ENCODE measurements at places on chromosomes 4 and X. TPM values are rescaled to one million over a fixed set of nuclear protein-coding genes. Genes with fewer than 3 reads are reported as not detected.

DNA sequence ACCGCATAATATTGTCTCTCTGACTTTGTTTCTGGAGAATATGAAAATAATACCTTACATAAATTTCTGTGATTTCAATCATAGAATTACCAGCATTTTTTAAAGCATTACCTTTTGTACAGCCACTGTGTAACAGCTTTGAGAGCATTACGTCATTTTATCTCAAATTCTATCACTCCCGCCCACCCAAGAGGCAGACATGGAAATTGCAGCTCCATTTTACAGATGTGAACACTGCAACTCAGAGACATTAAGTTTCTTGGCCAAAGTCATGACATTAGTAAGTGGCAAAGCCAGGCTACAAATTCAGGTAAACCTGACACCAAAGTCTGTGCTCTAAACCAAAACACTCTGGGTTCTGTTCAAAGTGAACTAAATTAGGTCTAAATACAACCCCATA is 33.6 kb upstream of the KDR start:
- H3K27ac ChIP-seq: no peak overlapping the region
- no peak for DNase-seq
- no peak overlapping the region for H3K4me3 ChIP-seq
- H3K4me1 ChIP-seq: peaks cover 6% of the 10 kb centered on the region

The TMEM144 gene
- 16.3 TPM for total RNA-seq

The GPM6B gene
- 523 TPM for total RNA-seq

DNA sequence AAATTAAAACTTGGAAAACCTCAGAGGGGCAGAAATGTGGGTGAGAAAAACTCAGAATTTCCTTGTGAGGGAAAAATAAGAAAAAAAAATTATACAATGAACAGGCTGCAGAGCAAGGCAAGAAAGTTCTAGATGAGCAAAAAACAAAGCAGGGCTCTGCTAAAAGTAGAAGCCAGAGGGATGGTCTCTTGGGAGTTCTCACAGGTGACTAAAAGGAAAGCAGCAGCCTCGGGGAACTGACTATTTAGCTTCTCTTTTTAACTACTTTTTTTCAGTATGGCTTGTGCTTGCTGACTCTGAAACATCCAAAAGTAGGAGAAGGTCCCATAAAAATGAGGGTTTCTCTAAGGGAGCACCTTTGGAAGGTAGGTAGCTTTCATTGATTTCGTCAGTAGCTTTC is 36.4 kb downstream of the PCDH19 start:
- no peak for DNase-seq
- H3K27me3 ChIP-seq: no peaks in the 10 kb centered on the region
- no peak overlapping the region for H3K4me3 ChIP-seq
- H3K27ac ChIP-seq: no peak overlapping the region

DNA sequence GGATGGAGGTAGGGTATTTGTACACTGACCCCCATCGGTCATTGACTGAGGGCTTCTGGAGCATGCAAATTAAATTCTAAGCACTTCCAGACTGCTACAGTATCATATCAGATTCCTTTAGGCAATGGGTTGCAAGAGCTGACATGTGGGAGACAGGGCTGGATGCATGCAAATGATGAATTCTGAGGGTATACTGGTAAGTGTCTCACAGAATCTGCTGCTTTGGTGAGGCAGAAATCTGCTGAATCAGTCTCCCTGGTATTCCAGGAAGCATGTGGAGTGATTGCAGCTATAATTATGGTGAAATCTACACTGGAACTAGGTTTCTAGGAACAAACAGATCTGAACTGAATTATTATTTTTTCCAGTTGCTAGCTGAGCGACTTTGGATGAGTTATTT is 684.9 kb upstream of the MAGEB2 start:
- H3K36me3 ChIP-seq: no peaks in the 10 kb centered on the region
- H3K4me3 ChIP-seq: no peak overlapping the region
- no peaks in the 10 kb centered on the region for H3K4me1 ChIP-seq
- H3K27ac ChIP-seq: no peak overlapping the region
- H3K27me3 ChIP-seq: no peaks in the 10 kb centered on the region
- DNase-seq: no peak

- no peak for DNase-seq
- no peak overlapping the region for H3K4me3 ChIP-seq
- H3K36me3 ChIP-seq: no peaks in the 10 kb centered on the region
These were observed 255.3 kb upstream of the NRK start for GRCh38 chrX:105567082-105567481.

GRCh38 chr4:22324422-22324821 is 191.4 kb downstream of the ADGRA3 start:
- no peak overlapping the region for H3K27ac ChIP-seq
- no peaks in the 10 kb centered on the region for H3K27me3 ChIP-seq
- H3K4me3 ChIP-seq: no peak overlapping the region

DNA sequence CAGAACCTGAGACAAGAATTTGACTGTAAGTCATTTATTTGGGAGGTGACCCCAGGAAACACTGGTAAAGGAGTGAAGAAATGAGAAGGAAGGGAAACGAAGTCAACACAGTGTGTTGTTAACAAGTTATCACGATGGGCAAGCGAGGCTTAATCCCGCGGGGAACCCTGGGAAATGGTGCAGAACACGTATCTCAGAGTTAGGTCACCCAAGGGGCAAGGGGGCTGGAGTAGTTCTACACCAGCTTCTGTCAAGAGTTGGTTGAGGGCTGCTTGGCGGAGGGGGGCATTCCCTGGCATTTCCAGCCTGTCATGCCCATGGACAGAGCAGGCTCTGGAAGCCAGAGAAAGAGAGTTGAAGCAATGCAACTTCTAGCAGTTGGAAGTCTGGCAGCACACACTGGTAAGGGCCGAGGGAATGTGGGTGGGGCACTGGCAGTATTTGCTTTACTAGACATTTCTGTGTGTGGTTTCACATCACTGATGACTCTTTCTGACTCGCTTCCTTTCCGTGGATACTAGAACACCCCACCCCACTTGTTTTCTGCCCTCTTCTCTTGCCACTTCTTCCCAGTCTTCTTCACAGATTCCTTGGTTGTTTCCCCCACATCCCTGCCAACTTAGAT is 52.2 kb upstream of the ADGRG2 start:
- H3K27ac ChIP-seq: no peak overlapping the region
- no peaks in the 10 kb centered on the region for H3K27me3 ChIP-seq
- H3K4me3 ChIP-seq: no peak overlapping the region
- no peak for DNase-seq
- H3K4me1 ChIP-seq: no peaks in the 10 kb centered on the region

GRCh38 chr4:41418444-41418843 is 119.5 kb upstream of the LIMCH1 start:
- H3K27me3 ChIP-seq: no peaks in the 10 kb centered on the region
- no peaks in the 10 kb centered on the region for H3K36me3 ChIP-seq
- H3K4me1 ChIP-seq: peaks cover 6% of the 10 kb centered on the region
- DNase-seq: no peak
- no peak overlapping the region for H3K4me3 ChIP-seq

GRCh38 chr4:73648478-73648877 is 28.2 kb upstream of the RASSF6 start:
- DNase-seq: no peak
- no peaks in the 10 kb centered on the region for H3K27me3 ChIP-seq
- H3K27ac ChIP-seq: no peak overlapping the region
- H3K4me3 ChIP-seq: no peak overlapping the region

The METTL14 gene
- 40.8 TPM for total RNA-seq

DNA sequence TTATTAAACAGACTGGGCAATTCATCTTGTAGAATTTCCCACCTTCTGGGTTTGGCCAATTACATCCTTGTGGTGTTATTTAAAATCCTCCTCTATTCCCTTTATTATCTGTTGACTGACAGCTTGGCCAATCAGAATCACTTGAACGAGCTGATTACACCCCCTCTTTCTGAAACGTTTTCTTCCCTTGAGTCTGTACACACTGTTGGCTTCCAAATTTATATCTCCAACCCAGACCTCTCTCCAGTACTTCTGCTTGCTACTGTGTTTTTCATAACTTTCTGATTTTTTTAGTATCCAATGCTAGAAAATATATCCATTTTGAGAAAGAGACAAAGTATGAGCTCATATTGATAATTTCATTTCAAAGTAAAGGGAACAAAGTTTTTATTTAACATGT is 14.8 kb downstream of the CD38 start:
- no peaks in the 10 kb centered on the region for H3K27me3 ChIP-seq
- H3K4me3 ChIP-seq: no peak overlapping the region
- H3K4me1 ChIP-seq: no peaks in the 10 kb centered on the region
- DNase-seq: no peak
- H3K27ac ChIP-seq: no peak overlapping the region

GRCh38 chrX:152817078-152817764 is 13.3 kb downstream of the CETN2 start:
- no peaks in the 10 kb centered on the region for H3K27me3 ChIP-seq
- H3K27ac ChIP-seq: no peak overlapping the region
- no peaks in the 10 kb centered on the region for H3K4me1 ChIP-seq
